ENCODE measurements at places on chromosomes 7 and 10. TPM values are rescaled to one million over a fixed set of nuclear protein-coding genes. Genes with fewer than 3 reads are reported as not detected.

The PHKG1 gene
- total RNA-seq, result 1.0 TPM

The CYP26C1 gene
- not detected for total RNA-seq

The PDCD11 gene
- 32.7 TPM for total RNA-seq

The NUDT13 gene
- 1.4 TPM for total RNA-seq

The PALD1 gene
- total RNA-seq, result 9.1 TPM

The DNMBP gene
- total RNA-seq, result 10.8 TPM

The LIPF gene
- not detected for total RNA-seq

The NOS3 gene
- 26.0 TPM for total RNA-seq

The HOXA7 gene
- 0.75 TPM for total RNA-seq

The OPTN gene
- 58.8 TPM for total RNA-seq

The OPN4 gene
- not detected for total RNA-seq

The AGAP5 gene
- 8.9 TPM for total RNA-seq

The LLCFC1 gene
- total RNA-seq, result not detected

The MALRD1 gene
- total RNA-seq, result 12.1 TPM

The SEMA4G gene
- 17.4 TPM for total RNA-seq

Measured in ovary (tissue), 10 donors.